ENCODE measurements at places on chromosomes 1 and 21.
A peak's percentile ranks its signal among the peaks of the same experiment; 100 is the strongest.

DNA sequence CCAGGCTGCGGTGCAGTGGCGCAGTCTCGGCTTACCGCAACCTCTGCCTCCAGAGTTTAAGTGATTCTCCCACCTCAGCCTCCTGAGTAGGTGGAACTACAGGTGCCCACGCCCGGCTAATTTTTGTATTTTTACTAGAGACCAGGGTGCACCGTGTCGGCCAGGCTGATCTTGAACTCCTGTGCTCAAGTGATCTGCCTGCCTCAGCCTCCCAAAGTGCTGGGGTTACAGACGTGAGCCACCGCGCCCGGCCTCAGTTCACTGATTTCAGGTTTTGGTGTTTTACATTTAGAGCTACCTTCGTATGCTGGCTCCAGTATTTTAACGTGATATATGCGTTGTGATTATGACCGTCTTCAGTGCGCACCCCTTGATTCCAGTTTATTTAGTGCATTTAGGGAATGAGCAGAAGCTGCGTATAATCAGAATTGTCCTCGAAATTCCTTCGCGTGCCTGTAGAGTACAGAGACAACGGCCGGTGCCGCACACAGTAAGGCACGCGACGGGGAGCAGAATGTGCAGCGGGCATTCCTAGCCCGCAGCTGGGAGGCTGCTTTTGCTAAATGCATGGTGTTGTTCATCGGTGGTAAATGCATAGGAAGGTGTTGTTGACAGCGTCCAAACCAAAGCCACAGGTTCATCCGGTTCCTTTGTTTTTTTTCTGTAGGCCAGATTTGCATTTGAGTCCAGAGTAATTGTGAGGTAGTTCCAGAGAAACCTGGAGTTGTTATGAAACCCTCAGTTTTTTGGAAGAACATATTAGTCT is 48.9 kb upstream of the DIP2A start:
- DNase-seq = no peak

DNA sequence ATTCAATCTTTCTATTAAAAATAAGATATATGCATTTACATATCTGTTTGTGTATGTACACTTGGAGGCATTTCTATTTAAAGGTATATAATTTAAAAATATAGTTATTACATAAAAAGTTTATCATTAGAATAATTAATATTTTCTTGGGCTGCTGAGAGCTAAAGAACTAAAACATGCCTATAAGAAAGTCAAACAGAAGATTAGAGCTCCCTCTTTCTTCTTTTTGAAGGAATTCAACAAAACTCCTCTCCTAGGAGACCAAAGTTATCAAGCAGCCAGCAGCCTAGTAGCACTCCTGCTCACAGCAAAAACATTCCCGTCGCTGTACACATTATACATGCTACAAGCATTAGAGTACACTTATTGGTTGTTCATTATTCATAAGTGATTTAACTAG is 216.4 kb downstream of the VAV3 start:
- no peak for DNase-seq

DNA sequence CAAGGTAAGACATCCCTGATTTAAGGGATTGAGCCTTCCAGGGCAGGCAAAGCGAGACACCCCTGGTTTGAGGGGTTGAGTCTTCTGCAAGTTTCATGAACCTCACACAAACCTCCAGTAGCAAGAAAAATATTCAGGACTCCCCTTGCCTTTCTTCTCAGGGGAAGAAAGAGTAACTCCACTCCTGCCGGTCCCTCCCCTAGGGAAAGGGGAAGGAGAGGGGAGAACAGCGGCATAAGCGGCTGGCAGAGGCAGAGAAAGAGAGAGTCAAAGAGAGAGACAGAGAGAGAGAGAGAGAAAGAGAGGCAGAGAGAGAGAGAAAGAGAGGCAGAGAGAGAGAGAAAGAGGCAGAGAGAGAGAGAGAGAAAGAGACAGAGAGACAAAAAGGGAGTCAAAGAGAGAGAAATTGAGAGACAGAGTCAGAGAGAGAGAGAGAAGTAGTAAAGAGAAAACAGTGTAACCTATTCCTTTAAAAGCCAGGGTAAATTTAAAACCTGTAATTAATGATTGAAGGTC is 29.5 kb upstream of the CBR3 start:
- DNase-seq = no peak

GRCh38 chr21:40049031-40049930 is 182.0 kb downstream of the PCP4 start:
- DNase-seq = peak; percentile 39

DNA sequence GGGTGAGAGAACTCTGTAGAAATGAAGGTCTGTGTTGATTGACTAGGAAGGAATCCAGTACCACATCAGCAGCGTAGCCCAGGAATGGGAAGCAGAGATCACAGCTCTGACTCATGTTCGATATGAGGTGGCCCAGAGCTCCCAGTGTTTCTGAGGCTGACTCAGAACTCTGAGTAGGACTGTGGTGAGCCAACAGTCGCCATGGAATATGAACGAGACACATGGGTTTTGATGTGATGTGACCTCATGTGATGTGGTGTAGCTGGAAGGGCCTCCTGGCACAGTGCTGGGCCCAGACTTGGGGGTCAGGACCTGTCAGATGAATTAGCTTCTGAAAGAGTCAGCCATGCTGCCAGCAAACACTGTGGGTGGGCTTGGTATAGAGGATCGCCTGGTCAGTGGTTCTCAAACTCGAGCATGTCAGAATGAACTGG is 237.0 kb downstream of the MRPL39 start:
- DNase-seq = peak; percentile 50

- no peak for DNase-seq
These were observed 9.7 kb downstream of the KDF1 start for GRCh38 chr1:26950602-26951001.

DNA sequence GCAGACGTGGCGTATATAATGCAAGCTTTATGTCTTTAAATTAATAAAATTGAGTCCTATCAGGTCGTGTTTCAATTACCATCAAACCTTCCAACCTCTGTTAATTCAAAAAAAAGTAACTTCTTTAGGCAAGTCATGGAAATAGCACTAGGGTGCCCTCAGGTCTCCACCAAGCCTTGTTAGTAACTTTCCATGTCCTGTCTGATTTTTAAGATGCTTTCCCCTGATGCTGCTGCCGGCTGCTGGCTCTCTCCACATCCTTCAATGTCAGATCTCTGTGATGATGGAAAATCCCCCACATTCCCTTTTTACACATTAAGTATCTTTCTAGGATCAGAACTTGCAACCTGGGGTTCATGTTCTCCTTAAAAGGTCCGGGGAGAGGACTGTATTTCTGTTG is 3.0 kb downstream of the ERG start:
- DNase-seq = no peak

- DNase-seq = no peak
These were observed 126.2 kb upstream of the SERBP1 start for GRCh38 chr1:67556297-67556900.
